Mucosa of descending colon (tissue), 3 donors: ENCODE measurements at places on chromosomes 11 and 22. TPM values are rescaled to one million over a fixed set of nuclear protein-coding genes. Genes with fewer than 3 reads are reported as not detected.

DNA sequence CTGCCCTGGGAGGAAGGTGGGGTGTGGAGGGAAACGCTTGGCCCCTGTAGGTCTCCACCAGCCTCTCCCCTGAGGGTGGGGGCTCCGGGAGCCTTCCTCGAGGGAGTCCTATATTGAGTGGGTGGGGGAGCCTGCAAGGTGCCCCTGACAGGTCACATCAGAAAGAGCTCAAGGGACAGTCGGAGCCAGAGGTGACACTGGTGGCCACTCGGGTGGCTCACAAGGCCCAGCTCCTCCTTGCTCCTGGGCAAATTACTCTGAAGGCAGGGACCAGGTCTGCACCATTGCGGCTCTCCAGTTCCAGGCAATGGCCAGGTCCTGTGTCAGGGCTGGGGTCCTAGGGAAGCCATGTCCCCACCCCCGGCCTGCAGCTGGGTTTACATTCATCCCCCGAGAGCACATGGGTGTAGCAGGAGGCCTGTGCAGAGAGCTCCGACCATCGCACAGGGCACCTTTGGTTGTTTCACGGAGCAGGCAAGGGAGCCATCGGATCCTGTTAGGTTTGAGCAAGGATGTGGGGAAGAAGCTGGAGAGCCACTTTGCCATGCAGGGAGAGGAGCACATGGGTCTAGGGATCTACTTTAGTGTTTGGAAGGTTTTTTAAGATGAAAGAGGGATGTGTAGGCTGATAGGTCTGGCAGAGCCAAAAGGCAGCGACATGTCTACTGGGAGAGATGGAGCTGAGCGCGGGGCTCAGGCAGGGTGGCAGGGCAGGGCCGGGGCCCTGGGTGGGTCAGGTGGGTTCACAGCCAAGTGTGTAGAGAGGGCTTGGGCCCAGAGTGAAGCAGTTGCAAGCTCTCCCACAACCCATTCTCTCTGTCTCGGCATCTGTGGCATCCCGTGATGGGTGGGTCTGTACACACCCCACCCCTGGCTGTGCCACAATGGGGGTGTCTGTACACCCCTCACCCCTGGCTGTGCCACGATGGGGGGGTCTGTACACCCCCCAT is 14.8 kb downstream of the CCND1 start:
- peak; percentile 34 for DNase-seq

GRCh38 chr11:118629761-118630661 is 22.6 kb downstream of the PHLDB1 start:
- DNase-seq = peak; percentile 84

GRCh38 chr22:19991645-19992451 is 24.8 kb downstream of the ARVCF start:
- peak; percentile 17 for DNase-seq

DNA sequence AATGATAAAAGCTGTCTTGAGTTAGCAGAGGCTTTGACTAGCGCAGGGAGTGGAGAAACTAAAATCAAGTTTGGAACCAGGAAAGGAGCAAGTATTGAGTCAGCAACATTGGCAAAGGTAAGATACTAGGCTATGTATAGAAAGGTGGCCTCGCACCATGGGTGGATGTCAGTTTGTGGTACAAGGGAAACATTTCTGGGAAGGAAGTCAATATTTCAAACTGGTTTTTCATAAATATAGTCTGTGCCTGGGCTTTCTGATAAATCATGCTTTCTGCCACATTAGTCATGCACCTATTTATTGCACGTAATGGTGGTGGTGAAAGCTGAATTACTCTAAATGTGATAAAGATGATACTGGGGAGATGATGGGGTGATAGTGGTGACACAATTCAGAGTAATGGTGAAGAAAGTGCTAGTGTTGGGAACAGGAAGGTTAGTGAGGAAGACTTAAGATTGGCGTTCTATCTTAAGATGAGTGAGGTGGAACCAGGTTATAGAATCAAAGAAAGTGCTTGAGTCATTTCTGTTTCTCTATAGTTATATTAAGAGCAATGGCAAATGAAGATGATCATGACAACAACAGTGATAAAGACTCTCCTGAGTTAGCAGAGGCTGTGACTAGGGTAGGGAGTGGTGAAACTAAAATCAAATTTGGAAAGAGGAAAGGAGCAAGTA is 729.0 kb downstream of the FAM181B start:
- DNase-seq = no peak

GRCh38 chr11:60970890-60971289 is 590 bp upstream of the CD6 start:
- DNase-seq = no peak

GRCh38 chr22:43998679-43999264 is 25.3 kb upstream of the PARVB start:
- DNase-seq = no peak

DNA sequence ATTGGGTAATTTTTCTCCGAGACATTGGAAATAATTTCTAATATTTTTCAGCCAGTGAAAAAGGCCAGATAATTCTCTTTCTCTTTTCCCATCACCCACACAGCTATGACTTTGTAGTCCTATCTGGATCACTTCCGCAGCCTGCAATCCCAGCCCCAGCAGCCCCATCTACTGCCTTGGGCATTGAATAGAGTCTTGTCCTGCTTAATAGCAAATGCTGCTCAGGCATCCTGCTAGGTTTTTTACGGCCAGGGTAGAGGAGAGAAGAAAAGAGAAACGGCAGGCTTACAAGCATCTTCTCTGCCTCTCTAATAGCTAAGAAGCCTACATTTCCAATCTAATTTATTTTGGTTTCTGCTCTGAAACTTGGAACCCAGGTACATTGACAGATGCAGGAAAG is 154.3 kb upstream of the B3GAT1 start:
- no peak for DNase-seq

GRCh38 chr11:504053-504993 is 2.7 kb downstream of the RNH1 start:
- peak; percentile 68 for DNase-seq

CDK2AP2 gene
- total RNA-seq = 63.5 TPM

MMP27 gene
- not detected for total RNA-seq

OTOG gene
- 0.06 TPM for total RNA-seq

PARVA gene
- total RNA-seq = 191 TPM

CHRDL2 gene
- total RNA-seq = not detected

PHLDA2 gene
- total RNA-seq = 23.9 TPM
